H1 (cell line): ENCODE measurements at places on chromosomes 7 and 10. TPM values are rescaled to one million over a fixed set of nuclear protein-coding genes. Genes with fewer than 3 reads are reported as not detected.

Gene PNLIPRP3
- polyA plus RNA-seq, result not detected in 2 replicates

Gene LIPM
- not detected in 2 replicates for polyA plus RNA-seq

Gene MYPN
- not detected in 2 replicates for polyA plus RNA-seq

Gene DUSP5
- polyA plus RNA-seq, result 13.3 and 13.6 TPM in 2 replicates

Gene PON3
- not detected in 2 replicates for polyA plus RNA-seq
